Activated T-cell treated with anti-CD3 and anti-CD28 coated beads, Interleukin-2, amount 50 U/mL, for 4 hours (primary cell): ENCODE measurements at places on chromosomes 7 and 10.
A peak's percentile ranks its signal among the peaks of the same experiment; 100 is the strongest.

- no peak for DNase-seq
Observed at GRCh38 chr10:27072436-27073114, 27.7 kb downstream of the ANKRD26 start.

GRCh38 chr7:66766041-66766440 is 25.5 kb downstream of the RABGEF1 start:
- no peak for DNase-seq

GRCh38 chr7:2062648-2063047 is 170.1 kb downstream of the MAD1L1 start:
- DNase-seq, result no peak

DNA sequence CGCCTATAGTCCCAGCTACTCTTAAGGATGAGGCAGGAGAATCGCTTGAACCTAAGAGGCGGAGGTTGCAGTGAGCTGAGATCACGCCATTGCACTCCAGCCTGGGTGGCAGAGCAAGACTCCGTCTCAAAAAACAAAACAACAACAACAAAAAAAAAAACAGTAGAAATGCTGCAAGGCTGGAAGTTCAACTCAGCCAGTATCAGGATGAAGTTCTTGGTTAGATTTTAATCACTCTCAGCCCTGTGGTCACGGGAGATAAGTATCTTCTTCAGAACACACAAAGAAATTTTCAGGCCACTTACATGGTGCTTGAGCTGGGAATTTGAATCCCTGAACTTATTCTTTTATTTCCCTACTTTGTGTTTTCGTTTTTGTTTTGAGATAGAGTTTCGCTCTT is 120.4 kb downstream of the MARCHF5 start:
- DNase-seq, result no peak

GRCh38 chr10:91210014-91210413 is 10.4 kb upstream of the PCGF5 start:
- no peak for DNase-seq

DNA sequence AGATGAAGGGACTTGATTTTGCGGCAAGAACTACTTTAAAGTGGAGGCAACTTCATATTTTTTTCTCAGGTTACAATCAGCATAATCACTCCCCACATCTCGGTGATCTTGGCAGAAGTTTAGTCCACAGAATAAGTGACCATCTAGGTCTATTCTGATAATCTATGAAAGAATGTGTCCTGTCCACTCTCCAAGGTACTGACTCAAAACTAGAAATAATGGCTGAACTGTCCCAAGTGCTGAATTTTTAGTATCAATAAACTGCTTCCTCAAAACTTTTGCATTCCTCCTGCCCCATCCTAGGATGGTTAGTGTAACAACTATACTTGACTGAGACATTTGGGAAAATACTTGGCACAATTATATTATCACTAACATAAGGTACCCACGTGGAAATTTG is 10.9 kb upstream of the CHRM2 start:
- no peak for DNase-seq

DNA sequence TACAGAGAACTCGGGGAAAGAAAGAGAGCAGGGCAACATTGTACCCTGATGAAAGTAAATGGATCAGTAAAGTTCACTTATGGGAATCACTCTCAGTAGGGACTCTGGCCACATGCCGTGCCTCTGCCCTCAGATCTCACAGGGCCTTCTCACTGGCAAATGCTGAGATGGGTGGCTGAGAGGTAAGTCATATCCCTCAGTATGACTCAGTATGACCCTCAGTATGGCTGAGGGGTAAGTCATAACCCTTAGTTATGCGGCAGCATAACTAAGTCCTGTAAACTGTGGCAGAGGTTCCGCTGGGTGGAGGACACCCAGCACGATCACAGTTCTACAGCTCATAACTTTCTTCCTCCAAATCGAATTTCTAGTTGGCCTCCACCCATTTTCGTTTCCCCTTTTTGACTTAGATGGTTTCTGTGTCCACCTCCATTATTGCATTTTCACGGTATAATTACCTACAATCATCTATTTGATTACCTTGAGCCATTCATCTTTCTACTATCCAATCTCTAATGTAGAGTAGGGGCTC is 26.5 kb upstream of the WNT16 start:
- DNase-seq, result no peak

GRCh38 chr10:70378122-70378521 is 4.3 kb downstream of the LRRC20 start:
- no peak for DNase-seq

GRCh38 chr7:787332-788240 is 44.7 kb upstream of the SUN1 start:
- no peak for DNase-seq

DNA sequence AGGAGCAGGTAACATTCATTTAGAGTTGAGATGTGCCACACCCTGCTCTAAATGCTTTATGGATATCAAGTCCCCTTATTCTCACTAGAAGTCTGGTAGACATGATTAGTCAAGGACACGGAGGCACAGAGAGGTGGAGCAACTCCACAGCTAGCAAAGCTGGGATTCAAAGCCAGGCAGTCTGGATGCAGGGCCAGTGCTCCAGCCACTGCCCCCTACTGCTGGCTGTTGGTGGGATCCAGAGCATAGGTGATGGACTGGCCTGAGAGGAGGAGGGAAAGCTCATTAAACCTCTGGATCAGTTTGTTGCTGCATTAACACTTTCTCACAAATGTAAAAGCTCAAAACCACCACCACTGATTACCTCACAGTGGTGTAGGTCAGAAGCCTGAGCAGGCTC is 22.6 kb upstream of the KBTBD2 start:
- no peak for DNase-seq

GRCh38 chr7:123771846-123772245 is 23.0 kb upstream of the WASL start:
- DNase-seq, result no peak

GRCh38 chr7:73423519-73424488 is 9.8 kb upstream of the FZD9 start:
- DNase-seq, result no peak

- DNase-seq, result no peak
Observed at GRCh38 chr7:33193308-33193864, 64.0 kb downstream of the BBS9 start.

GRCh38 chr10:132596742-132597279 is 59.2 kb downstream of the INPP5A start:
- no peak for DNase-seq

DNA sequence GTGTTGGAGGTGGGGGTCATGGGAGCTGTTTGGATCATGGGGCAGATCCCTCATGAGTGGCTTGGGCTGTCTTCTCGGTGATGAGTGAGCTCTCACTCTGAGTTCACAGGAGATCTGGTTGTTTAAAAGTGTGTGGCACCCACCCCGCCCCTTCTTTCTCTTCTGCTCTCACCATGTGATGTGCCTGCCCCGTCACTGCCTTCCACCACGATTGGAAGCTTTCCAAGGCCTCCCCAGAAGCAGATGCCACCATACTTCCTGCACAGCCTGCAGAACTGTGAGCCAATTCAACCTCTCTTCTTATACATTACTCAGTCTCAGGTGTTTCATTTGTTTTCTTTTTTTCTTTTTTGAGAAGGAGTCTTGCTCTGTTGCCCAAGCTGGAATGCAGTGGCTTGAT is 170.0 kb downstream of the PTPN20 start:
- DNase-seq, result no peak

- DNase-seq, result no peak
Observed at GRCh38 chr7:44912775-44913347, 27.5 kb upstream of the PURB start.

DNA sequence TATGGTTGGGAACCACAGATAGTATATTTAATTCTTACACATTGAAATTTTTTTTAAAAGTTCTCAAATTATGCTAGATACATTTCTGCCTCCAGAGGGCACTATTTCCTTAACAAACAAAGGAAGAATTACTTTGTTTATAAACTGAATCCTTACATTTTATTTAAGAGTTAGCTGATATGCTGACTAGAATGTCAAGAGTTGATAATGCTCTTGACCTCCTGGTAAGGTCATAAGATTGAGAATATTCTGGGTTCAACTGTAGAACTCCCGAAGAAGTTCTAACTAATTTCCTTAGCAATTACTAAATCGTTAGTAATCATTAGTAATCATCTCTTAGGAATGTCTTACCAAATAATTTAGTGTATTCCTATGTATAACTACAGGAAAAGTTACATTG is 95.3 kb upstream of the CYP26C1 start:
- DNase-seq, result no peak

DNA sequence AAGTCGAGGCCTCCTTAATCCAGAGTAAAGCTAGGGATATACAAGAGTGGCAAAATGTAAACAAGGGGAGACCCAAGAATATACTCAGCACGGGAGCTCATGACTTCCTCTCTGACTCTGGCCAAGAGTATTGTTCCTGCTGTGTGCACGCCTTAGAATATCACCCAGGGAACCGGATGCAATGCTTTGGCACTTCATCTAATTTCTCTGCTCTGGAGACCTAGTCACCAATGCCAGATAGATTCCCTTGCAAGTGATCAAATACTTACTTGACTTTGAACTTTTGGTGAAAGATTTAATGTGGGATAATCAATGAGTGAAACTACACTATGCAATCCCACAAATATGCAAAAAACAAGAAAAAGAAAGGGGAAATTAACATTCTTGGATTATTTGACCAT is 695.5 kb downstream of the INHBA start:
- DNase-seq, result no peak

GRCh38 chr7:96982586-96982985 is 22.8 kb upstream of the DLX6 start:
- DNase-seq, result no peak

- no peak for DNase-seq
Observed at GRCh38 chr7:74258639-74259038, 4.4 kb upstream of the RFC2 start.

DNA sequence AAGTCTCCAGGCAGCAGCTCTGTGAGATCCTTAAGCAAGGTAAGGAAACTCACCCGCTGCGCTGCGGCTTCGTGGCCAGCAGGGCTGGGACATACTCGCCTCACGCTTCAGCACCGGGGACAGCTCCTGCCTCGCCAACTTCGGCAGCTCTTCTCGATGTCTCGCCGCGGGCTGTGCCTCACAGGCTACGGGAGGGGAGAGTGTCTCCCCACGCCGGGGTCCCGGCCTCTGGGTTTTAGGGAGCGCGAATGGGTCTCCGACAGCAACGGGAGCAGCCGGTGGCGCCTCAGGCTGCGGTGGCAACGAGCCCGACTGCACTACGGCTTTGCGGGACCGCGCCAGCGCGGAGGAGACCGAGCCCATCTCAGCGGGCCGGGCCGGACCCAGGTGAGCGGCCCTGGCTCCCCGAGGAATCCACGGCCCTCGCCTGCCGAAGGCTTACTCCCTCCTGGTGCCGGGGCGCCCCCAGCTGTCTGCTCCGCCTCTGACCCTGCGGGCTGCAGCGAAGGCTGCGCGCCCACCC is 62.4 kb downstream of the LSM5 start:
- DNase-seq, result peak; percentile 39

GRCh38 chr7:124724507-124725192 is 40.9 kb downstream of the GPR37 start:
- DNase-seq, result no peak

- DNase-seq, result no peak
Observed at GRCh38 chr7:90655566-90655965, 59.4 kb downstream of the CDK14 start.

DNA sequence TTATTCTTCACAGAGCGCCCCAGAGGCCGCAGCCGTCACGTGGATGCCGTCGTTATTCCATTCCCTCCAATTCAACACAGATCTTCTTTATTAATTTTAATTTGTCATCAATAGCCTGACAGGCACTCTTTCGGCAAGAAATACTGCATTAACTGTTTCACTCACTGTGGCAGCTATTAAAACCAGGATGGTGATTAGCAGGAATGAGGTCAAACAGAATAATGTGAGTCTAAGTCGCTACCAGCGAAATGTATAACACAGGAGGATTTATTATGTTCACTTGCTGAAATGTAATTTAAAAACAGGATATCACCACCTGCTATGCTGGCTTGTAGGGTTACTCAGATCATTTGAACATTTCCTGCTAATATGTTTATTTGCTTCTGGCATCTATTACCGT is 74.2 kb upstream of the MGMT start:
- no peak for DNase-seq

GRCh38 chr7:151664268-151664667 is 144.6 kb upstream of the RHEB start:
- no peak for DNase-seq

DNA sequence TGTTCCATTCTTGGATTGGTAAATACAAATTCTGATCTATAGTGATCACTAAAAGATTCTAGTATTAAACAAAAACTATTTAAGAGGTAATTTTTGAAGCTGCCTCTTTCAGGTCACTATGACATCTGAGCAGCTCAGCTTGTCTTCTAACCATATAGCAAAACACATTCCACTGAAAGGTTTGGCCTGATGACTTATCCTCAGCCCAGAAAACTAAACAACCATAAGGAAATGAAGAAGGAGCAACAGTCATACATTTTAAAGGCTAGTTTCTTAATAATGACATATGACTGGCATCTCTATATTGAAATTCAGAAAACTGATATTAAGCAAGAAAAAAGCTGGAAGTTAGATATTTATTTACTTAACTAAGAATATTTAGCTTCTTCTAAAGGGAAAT is 24.6 kb downstream of the NT5C2 start:
- no peak for DNase-seq

GRCh38 chr7:121531175-121532070 is 135.3 kb upstream of the FAM3C start:
- DNase-seq, result no peak

- no peak for DNase-seq
Observed at GRCh38 chr7:3922175-3922635, 621.2 kb downstream of the SDK1 start.

- DNase-seq, result no peak
Observed at GRCh38 chr7:29077176-29077575, 69.2 kb downstream of the CPVL start.

DNA sequence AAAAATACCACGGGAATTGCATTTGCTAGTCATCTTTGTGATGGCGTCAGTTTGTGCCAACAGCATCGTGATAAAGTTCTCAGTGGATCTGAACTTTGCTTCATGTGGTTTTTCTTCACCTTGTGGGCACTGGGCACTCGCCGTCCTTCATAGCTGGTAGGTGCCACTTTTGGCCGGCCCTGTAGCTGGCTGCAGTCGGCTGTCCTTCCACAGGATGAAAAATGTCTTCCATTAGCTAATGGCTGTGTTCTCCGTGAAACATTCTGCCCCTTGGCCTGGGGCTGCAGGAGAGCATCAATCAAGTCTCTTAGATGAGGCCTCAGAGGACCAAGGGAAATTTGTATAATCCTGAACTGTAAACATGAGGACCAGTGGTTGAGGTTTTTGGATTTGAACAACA is 145.3 kb downstream of the DYNC1I1 start:
- no peak for DNase-seq

GRCh38 chr10:11469575-11470391 is 141.7 kb downstream of the USP6NL start:
- no peak for DNase-seq

DNA sequence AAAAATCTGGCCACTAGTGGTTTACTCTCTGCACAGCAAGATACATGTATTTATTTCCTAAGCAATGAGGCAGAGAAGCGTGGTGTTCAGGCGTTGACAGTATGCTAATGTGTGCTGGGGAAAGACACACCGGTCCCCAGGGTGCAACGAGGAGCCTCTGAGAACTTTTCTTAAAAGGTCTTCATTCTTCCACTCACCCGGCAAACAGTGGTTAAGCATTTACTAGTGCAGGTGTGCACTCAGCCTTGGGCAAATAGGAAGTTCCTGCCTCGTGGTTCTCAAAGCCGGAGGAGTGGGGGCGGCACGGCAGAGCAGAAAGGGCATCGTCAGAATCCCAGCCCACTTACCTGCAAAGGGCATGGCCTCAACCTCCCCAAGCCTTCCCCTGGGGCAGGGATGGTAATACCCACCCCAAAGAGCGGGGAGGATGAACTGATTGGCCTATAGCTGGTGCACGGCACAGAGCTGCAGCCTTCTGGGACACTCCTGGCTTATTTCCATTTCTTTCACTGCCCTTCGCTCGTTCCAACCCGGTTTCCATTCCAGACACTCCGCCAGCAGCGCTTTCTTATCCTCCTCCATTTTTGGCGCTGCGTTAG is 184.3 kb upstream of the CTBP2 start:
- no peak for DNase-seq
